NB4 (cell line): ENCODE measurements at places on chromosomes 1 and 21.

GRCh38 chr1:24502709-24503058 is at the start of gene RCAN3:
RCAN3 (plus strand) TSS chr1:24502836; CDS start chr1:24514373, 11,537 bp downstream.
- DNase-seq: peak; percentile 93

GRCh38 chr1:246921481-246921880 is 10.3 kb downstream of the AHCTF1 start:
- no peak for DNase-seq

DNA sequence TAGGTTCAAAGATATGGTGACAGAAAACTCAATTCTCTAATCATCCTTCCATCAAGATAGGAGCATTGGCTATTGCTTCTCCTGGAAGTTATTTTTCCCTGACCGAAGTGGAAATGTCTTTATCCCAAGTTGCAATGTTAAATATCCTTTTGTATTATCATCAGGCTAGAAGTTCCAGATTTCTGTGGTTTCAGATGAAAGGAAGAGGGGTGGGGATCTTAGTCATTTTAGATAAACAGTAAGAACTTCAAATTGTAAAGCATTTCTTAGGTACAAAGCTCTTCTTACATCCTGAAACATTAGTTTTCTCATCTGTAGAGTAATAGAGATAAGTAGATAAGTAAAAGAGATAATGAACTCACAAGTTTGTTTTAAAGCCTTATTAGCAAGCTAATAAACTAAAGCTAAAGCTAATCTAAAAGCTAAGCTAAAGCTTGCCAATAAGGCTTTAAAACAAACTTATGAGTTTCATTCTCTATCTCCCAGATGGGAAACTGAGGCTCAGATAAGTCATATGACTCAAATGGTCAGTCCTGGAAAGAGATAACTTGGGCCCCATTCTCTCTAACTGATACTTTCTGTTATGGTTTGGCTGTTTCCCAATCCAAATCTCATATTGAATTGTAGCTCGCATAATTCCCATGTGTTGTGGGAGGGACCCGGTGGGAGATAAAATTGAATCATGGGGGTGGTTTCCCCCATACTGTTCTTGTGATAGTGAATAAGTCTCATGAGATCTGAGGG is 99.2 kb upstream of the KCNK2 start:
- no peak for DNase-seq

GRCh38 chr21:37071561-37072273 is 1.2 kb downstream of the PIGP start:
- peak; percentile 44 for DNase-seq

GRCh38 chr1:186792870-186793581 is 35.7 kb upstream of the PLA2G4A start:
- DNase-seq: peak; percentile 2

DNA sequence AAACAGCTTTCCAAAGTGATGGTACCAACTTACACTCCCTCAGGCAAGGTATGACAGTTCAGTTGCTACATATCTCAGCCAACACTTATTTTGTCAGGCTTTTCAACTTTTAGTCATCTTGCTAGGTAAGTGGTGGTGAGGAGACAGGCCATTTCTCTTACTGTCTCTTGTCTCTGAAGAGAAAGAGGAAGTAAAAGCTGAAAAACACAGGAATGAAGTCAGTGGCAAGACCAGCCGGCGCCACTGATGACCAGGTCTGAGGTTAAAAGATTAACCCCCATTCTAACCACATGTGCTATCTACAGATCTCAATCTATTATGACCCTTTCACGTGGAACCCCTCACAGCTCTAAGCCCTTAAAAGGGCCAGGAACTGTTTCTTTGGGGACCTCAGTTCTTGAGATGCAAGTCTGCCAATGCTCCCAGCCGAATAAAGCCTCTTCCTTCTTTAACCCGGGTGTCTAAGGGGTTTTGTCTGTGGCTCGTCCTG is 4.2 kb downstream of the ADCY10 start:
- DNase-seq: peak; percentile 12

- DNase-seq: peak; percentile 44
Measured at GRCh38 chr1:52970149-52970548, 43.1 kb downstream of the SCP2 start.

GRCh38 chr21:32147041-32147440 is 131.8 kb downstream of the MIS18A start:
- DNase-seq: no peak

DNA sequence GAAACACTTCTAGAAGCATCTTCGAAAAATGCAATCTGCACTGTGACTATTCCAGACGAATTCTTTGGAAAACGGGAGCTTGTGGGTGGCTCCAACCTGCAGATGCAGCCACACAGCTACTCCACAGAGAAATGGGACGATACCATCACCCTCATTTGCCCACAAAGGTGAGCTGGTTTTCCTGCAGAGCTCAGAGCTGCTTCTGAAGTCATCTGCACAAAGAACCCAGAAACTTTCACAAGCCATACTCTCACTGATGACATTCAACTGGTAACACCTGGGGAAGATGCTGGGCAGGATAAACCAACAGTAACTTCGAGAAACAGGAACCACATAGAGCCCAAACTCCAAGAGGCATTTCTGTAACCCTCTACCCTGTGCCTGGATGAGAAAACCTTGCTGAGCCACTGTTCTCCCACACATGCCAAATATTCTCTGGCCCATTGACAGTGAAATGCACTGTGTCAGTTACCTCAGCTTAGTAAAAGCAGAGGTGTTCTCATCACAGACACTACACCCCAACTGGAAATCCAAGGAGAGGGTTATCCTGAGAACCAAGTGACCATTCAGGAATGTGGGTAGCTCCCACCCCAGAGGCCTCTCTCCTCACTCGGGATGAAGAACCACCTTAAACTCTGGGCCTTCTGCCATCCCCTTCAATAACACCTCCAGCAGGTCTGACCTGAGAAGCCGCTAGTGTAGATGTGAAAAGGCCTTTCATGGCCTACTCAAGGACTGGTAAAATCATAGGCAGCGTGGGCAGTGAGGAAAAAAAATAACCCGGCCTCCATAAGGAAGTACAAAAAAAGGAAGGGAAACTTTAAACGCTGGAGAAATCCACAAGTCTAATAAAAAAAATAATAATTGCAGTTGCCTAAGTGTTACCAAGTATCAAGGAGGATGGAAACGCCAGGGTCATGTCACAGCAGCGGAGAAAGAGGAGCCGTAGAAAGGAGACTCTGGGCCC is 56.7 kb downstream of the HSF2BP start:
- no peak for DNase-seq

DNA sequence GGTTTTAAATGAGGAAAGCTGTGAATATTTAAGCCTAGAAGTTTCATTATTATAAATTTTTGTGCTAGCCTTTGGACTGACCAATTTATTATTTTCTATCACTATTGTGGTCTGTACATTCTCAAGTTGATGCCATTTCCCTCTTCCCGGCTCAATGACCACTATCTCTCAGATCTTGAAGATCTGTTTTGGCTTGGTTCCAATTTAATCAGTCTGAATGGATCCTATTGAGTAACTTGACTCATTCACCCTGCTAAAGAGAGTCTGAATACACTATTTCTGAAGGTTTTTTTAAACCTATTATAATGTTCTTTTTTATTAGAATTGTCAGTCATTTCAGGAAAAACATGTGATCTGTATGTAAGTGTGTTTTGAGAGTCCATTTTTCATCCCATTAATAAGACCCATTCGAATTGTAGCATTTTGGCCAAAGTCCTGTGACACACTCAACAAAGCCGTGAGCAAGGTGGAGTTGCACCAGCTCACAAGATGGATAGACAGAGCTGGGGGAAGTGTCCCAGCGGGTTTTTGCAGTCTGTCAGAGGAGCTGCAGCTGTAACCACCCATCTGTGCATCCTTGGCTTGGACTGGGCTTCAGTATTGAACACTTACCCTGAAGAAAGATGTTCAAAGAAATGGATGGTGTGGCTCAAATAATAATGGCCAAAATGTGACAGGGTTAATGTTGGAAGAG is 145.6 kb downstream of the NFIA start:
- DNase-seq: no peak

DNA sequence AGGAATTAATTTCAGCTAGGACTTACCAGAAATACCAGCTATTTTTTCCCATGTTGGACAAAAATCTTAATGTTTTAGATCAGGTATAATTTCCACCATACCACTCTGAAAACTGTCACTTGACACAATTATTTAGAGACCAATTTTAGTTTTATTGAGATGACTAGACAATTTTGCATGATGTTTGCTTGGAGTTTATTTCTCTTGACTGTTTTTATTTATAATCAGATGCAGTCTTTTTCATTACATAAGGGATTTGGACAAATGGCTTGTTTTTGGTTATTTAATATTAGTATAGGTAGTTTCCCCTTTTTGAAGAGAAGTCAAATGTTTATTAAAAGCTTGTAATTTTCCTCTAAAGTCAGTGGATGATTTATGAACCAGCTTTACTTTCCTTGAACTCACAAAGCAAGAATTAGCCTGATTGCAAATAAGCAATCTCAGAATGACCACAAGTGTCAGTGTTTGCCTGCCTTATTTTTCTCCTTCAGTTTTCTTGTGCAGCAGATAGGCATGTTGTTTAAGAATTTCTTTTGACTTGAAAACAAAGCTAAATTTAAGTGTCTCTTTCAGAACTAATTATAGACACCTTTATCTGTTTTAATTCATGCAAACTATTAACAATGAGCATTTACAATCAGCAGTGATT is 3.8 kb upstream of the B3GALT2 start:
- DNase-seq: no peak

- DNase-seq: no peak
Measured at GRCh38 chr1:40973912-40974311, 5.6 kb upstream of the CTPS1 start.

GRCh38 chr1:66396212-66396890 is 137.6 kb upstream of the SGIP1 start:
- DNase-seq: peak; percentile 78

DNA sequence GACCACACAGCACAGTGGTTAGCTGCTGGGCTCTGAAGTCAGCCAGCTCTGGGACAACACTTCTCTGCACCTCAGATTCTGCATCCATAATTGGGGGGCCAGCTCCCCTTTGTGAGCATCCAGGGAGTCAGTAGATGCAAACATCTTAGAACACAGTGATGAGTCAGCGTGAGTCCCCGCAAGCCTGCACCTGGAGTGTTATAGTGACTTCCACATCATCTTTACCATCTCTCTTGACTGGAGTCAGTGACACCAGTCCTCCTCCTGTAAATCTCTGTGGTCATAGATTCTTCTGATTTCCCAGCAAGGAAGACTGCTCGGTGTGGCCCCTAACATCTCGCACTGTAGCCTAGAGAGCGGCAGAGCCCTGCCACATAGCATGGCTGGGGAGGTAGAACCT is 13.9 kb upstream of the EDN2 start:
- DNase-seq: no peak

DNA sequence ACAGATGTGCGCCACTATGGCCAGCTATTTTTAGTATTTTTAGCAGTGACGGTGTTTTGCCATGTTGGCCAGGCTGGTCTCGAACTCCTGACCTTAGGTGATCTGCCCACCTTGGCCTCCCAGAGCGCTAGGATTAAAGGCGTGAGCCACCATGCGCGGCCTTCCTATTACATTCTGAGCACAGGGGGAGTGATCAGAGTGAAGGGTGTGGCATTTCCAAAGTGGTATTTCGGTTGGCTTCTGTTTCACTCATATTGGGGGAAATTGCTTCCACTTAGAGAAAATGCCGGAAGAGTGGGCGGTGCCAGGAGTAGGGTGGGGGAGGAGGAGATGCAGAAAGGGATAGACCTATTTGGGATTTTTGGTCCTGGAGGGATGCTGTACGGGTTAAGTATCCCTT is 4.3 kb downstream of the PIK3CD start:
- DNase-seq: no peak

DNA sequence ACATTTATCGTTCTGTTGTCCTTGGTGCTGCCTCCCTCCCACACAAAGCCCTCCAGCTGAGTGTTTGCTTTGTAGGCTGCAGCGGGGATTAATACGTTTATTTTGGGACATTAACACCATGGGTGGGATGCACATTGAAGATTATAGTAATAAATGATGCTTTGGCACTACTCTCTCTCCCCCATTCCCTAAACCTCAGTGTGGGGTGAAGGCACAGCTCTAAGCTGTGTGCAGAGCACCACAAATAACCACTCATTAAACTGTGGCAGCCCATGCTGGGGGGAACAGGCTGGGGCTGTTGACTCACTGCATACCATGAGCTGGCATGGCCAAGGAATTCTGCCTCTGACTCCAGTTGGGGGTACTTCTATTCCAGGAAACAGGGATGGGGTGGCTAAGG is 7.7 kb downstream of the PCP4L1 start:
- no peak for DNase-seq

GRCh38 chr1:79042539-79042938 is 36.0 kb upstream of the ADGRL4 start:
- DNase-seq: no peak
